ENCODE measurements at places on chromosomes 16 and 17.
A peak's percentile ranks its signal among the peaks of the same experiment; 100 is the strongest.

DNA sequence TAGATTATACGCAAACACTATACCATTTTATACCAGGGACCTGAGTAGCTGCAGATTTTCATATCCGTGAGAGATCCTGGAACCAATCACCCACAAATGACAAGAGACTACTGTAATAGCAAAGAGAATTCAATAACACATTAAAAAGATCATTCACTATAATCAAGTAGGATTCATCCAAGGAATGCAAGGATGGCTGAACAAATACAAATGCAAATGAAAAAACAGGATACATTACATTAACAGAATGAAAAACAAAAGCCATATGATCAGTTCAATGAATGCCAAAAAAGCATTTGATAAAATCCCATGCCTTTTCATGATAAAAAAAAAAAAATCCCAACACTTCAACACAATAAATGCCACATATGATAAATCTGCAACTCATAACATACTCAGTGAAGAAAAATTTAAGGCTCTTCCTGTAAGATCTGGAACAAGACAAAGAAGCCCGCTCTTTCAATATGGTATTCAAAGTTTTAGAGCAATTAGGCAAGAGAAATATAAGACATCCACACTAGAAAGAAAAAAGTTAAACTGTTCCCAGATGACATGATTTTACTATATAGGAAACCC, 29.0 kb downstream of the N4BP1 start:
- no peak for DNase-seq

DNA sequence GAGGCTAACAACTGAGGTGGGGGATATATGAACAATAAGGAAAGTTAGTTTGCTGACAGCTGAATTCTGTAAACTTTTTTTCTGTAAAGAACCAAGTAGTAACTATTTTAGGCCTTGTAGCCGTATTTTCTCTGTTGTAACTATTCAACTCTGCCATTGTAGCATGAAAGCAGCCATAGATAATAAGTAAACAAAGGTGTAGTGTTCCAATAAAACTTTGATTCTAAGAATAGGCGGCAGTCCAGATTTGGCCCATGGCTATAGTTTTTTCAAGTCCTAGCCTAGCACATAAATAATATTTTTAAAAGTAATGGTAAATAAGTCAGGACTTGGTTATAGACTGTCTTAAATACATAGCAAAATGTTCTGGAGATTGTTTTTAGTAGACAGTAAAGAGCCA, 142.0 kb downstream of the STXBP4 start:
- DNase-seq: no peak

DNA sequence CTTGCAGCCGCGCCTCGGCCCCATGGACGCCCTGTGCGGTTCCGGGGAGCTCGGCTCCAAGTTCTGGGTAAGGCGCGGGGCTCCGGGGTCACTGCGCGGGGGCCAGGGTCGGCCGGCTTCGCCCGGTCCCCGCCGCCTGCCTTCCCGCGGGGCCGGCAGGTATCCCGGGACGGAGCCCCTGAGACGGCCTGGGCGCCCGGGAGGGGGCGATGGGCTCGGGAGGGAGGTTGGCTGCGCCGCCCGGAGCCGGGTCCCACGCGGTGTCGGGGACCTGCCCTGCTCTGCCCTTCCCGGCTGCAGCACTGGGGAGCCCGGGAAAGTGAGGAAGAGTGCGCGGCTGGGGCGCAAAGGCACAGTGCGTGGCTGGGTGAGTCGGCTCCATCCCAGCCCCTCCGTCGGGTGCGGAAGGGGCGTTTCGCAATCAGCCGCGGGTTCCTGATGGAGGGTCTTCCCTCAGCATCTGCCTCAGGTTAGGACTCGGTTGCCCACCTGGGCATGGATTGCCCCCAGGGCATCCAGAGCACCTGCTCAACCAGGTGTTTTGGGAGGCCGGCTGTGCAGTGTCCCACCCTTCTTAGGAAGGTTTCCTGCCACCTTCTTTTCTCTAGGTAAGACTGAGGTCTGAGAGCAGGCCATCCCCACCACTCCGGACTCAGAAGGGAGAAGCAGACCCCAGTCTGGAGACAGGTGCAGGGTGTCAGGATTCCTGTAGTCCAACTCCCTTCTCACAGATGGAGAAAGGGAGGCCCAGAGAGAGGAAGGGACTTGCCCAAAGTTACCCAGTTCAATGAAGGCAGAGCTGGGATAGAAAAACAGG, 442 bp downstream of the ABCC3 start:
- no peak for DNase-seq

GRCh38 chr16:70790815-70791214, 10.1 kb downstream of the VAC14 start:
- no peak for DNase-seq

- DNase-seq: no peak
Measured at GRCh38 chr17:2297023-2297422, 6.6 kb downstream of the SMG6 start.

GRCh38 chr17:17367931-17368330, 64.8 kb downstream of the NT5M start:
- DNase-seq: no peak

DNA sequence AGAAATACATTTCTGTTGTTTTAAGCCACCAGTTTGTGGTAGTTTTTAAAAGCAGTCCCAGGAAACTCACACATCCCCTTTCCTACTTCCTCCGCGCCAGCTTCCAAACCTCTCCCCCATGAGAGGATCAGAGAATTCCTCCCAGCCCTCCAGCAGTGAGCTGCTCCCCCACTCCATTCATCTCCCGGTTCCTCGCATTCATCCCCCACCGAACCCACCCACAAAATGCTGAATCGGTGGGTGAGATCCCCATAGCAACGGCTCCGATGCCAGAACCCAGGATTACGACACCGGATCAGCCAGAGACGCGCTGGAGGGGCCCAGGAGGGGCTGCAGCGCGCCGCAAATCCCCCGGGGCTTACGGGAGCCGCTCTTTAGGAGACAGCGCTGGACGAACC, 251.4 kb upstream of the RPL38 start:
- DNase-seq: no peak

DNA sequence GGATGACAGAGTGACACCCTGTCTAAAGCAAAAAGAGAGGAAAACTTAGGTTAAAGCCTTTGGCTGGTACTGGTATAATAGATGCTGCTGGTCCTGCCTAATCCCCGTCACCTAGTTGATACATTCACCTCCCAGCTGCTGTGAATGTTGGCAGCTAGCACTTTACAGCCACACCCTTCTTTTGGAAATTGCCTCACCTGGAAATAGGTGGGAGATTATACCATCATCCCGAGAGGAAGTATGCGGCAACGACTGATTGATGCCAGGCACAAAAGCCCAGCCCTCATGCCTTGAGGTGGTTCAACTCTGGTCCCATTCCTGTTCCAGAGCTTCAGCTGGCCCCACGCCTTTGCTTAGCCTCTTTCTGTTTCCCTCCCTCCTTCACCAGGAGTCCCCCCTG, 53.2 kb upstream of the SIAH1 start:
- DNase-seq: no peak

- no peak for DNase-seq
Measured at GRCh38 chr17:68302066-68302564, 10.8 kb downstream of the ARSG start.

DNA sequence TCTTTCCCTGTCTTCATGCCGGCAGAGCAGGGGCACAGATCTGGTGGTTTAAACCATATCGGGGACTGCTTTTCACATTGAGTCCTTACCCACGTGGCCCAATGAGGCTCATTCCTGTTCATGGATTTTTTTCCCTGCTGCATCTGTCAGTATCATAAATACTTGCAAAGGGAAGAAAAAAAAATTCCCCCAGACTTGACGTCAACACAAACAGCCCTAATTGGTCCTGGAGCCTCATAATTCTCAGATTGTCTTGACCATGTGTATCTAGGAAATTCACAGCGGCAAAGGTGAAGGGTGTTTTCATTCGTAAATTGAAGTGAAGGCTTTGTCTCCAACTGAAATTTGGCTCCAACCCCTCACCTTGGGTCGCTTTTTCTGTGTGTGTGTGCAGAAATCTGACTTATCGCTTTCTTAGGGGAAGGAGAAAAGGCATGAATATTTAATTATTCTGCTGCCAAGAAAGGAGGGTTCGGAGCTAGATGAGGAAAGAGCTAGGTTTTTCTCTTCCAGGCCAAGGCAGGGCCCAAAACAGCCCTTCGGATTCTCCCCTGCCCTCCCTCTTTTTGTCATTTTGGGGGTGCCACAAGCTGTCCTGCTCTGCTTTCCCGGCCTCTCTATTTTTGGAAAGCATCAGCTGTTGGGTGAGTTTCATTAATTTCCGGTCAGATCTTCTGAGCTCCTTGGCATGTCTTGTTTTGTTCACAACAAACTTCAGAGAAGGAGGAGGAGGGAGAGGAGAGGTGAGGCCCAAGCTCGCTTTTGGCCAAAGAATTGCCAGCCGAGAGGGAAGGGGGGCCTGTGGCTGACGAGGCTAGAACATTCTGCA, 17.8 kb upstream of the CIBAR2 start:
- DNase-seq: no peak

GRCh38 chr16:69830534-69831211, 68.5 kb downstream of the WWP2 start:
- DNase-seq: peak; percentile 43

GRCh38 chr16:88045820-88046303, 94.6 kb downstream of the BANP start:
- DNase-seq: no peak

DNA sequence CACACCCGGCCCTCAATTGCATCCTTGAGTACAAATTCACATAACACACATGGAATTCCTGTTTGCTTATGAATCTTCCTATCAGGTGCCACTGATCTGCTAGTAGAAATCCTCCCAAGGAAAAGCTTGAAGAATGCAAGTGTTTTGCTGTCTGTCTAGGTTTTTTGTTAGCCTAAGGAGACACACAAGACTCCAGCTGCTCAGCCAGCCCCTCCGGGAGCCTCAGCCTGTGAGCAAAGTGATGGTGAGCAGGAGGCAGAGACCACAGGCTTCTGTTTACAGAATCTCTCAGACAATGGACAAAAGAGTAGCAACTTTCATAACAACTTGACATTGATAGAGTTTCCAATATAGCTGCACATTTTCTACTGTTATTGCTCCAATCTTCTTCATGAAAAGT, 18.4 kb upstream of the PRKCA start:
- DNase-seq: no peak

- DNase-seq: no peak
Measured at GRCh38 chr16:47627721-47628120, 166.6 kb downstream of the PHKB start.

DNA sequence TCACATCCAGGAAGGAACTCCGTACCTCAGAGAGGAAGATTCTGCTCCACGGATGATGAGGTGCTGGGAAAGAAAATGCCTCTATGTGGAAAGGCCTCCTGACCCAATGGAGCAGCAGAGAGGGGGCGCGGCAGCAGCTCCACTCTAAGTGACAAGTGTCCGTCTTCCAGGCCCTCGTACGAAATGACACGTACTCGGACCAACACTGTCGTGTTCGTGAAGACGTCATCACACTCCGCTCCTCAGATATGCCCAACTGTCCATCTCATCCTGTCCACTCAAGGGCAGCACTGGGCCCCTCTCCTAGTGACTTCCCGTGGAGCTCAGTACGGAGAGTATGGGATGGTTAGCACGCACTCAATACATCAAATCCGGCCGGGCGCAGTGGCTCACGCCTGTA, 32.2 kb downstream of the MRM3 start:
- DNase-seq: no peak

GRCh38 chr17:2388020-2388682, 12.7 kb downstream of the MNT start:
- no peak for DNase-seq

- no peak for DNase-seq
Measured at GRCh38 chr16:70694088-70694867, 8.4 kb upstream of the MTSS2 start.

- DNase-seq: peak; percentile 48
Measured at GRCh38 chr16:28935924-28936783, 4.4 kb downstream of the CD19 start.

- DNase-seq: no peak
Measured at GRCh38 chr17:250487-251300, 69.2 kb upstream of the DOC2B start.

GRCh38 chr16:16150117-16150877, 73.0 kb downstream of the ABCC6 start:
- no peak for DNase-seq

DNA sequence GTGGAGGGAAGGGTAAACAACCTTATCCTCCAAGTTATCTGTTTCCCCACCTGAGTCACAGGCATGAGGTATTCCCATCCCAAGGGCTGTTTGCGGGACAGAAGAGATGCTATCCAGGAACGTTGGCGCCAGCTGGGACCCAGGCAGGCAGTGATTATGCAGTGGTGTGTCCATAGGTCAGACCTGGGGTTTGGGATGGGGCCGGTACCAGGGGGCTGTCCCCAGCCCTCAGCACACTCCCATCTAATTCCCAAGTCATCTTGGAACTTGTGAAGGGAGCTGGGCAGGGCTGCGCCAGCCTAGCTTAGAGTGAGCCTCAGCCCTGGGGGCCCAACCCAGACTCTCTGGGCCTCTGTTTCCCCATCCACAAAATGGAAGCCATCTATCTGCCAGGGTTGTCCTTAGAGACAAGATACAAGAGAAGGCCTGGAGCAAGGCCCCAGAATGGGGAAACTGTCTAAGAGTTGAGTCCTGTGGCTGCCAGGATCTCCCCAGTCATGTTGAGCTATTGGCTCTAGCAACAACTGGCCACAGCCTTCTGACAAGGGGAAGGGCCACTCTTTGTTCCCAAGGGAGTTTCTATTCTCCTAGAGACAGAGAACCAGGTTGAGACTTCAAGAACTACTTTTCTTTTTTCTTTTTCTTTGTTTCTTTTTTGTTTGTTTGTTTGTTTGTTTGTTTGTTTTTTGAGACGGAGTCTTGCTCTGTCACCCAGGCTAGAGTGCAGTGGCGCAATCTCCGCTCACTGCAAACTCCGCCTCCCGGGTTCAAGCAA, 9.8 kb upstream of the JUP start:
- peak; percentile 9 for DNase-seq

DNA sequence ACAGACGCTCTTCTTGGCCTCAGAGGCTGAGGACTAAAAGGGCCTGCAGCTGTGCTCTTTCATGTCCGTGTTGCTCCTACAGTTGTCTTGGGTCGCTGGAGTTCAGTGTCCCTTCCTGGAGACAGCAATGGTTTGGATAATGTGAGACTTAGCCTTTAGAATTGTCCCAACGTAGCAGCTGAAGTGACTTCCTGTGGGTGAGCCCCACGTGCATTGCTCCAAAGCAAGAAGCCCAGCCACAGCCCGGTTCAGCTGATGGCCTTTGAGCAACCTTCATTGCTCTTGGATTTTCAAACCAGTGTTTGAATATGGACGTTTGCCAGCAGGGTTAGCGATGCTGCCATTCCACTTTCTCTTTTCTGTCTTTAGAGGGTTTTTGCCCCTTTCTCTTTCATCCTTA, 19.7 kb downstream of the TMEM11 start:
- no peak for DNase-seq
